Naive thymus-derived CD8-positive, alpha-beta T cell (primary cell): ENCODE measurements at places on chromosomes 11 and 22.

DNA sequence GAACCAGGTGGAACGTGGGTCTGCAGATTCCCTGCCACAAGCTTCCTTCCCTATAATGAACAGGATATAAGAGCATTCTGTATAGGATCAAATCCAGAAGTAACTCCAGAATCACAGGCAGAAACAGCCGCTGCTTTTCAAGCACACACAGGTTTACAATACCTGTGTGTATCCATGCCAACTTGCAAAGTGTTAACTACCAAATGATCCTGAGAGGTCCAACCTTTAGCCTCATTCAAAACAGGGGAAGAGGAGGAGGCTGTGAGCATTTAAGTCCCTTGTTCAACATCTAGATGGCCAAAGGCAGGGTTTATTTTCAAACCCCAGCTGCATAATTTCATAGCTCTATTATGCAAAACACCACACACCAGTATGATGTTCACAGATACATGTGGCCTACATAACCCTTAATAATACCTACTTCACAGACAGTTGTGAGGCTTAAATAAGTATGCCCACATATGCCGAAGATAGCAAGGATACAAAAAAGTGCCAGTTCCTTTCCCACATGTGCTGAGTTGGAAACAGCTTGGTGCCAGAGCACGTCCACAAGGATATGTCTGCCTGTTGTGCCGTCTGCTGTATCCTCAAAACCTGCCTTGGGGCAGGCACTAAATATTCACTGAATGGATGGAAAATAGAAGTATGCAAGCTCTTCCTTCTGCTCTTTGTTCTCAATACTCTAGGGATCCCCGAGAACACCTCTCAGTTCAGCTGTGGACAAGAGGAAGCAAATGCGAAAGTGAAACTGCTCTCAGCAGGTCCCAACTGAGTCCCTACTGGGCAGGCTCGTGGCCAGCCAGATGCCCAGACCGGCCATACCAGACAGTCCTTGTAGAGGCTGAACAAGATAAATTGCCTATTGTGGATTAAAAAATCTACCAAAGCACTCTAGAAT, 66.8 kb downstream of the LARGE1 start:
- no peaks in the 10 kb centered on the region for H3K27me3 ChIP-seq
- H3K4me3 ChIP-seq = peak overlapping the region; percentile 87
- H3K36me3 ChIP-seq = no peaks in the 10 kb centered on the region
- H3K27ac ChIP-seq = peak overlapping the region; percentile 74
- DNase-seq = no peak
- H3K4me1 ChIP-seq = peaks cover 20% of the 10 kb centered on the region

- no peaks in the 10 kb centered on the region for H3K36me3 ChIP-seq
- no peaks in the 10 kb centered on the region for H3K27me3 ChIP-seq
- DNase-seq = no peak
Observed at GRCh38 chr22:49999063-49999945, 13.3 kb downstream of the IL17REL start.

DNA sequence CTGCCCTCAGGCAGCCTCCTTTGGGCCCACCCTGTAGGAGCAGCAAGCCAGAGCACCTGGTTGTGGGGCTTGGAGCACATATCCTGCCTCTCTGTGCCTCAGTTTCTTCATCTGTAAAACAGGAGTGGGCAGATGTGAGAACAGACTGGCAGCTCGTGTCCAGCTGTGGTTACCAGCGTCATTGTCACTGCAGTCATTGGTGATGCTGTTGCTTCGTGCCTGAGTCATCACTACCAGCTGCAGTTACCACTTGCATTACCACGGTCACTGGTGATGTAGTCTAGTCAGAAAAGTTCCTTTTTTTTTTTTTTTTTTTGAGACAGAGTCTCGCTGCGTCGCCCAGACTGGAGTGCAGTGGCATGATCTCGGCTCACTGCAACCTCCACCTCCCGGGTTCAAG, 20.4 kb downstream of the RSPH14 start:
- H3K4me1 ChIP-seq = peaks cover 16% of the 10 kb centered on the region
- no peak overlapping the region for H3K27ac ChIP-seq
- no peak overlapping the region for H3K4me3 ChIP-seq
- no peaks in the 10 kb centered on the region for H3K36me3 ChIP-seq
- DNase-seq = no peak

DNA sequence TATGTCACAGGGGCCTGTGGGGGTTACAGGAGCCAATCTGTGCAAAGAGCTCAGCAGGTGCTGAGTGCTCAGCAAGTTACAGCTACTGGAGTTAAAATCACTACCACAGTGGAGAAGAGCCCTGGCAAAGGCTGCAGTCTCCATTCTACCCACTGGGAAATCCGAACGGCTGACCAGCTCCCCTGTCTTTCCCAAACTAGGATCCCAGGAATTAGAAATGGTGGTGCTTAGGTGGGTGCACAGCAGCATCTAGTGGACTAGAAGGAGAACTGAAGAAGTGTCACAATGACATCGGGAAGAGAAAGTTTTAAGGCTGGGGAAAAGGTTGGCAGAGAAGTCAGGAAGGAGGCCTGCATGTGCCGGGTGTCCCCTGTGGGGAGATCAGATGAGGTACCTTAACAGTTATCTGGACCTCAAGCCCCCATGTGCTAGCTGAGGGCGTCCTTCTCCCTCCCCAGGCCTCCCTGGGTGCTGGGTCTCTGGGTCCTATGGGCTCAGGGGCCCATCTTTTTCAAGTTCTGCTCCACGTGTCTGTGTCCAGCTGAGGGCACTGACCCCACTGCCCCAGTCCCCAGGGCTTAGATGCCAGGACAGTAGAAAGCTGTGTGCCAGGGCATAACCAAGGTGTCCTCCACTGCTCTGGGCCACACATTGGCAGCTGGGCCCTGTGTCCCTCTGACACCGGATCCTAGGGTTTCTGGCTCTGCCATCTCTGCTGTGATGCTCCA, 1.9 kb downstream of the PIWIL3 start:
- peaks cover 21% of the 10 kb centered on the region for H3K27me3 ChIP-seq
- H3K36me3 ChIP-seq = no peaks in the 10 kb centered on the region
- no peak overlapping the region for H3K27ac ChIP-seq
- H3K4me1 ChIP-seq = peaks cover 2% of the 10 kb centered on the region
- no peak overlapping the region for H3K4me3 ChIP-seq
- no peak for DNase-seq

DNA sequence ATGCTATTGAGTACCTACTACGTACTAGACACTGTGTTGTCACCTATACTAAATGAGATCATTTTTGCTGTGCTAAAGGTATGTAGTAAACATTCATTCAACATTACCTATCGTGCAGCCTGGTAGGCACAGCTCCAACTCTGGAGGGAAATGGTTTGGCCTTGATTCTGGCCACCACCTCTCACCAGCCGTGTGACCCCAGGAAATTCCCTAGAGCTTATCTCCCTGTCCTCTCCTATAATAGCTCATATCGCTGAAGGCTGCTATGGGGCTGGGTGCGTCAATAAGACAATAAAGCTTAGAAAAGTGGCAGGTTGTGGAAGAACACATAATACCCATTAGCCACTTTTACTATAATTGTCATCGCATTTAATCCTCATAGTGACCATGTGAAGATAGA, 107.5 kb downstream of the MYO18B start:
- no peak for DNase-seq
- no peaks in the 10 kb centered on the region for H3K4me1 ChIP-seq
- peaks cover 5% of the 10 kb centered on the region for H3K27me3 ChIP-seq
- H3K4me3 ChIP-seq = no peak overlapping the region
- no peak overlapping the region for H3K27ac ChIP-seq
- H3K36me3 ChIP-seq = no peaks in the 10 kb centered on the region

DNA sequence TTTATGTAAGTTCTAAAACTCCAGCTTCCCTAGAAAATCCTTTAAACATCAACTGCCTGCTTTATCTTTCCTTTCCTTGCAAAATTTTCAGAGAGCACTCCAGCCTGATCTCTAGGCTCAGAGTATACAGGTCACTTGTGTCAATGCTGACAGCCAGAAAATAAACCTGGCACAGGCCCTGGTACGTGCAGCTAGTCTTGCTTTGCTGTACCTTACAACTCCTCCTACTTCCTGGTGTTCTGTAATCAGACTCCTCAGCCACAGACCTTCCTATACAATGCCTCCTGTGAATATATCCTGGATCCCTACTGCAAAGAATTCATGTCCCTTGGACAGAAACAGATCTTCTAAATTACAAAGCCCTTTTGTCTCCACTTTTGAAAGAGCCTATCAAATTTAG, 24.2 kb upstream of the TMEM123 start:
- H3K27ac ChIP-seq = peak overlapping the region; percentile 96
- peaks cover 69% of the 10 kb centered on the region for H3K4me1 ChIP-seq
- H3K27me3 ChIP-seq = no peaks in the 10 kb centered on the region
- H3K4me3 ChIP-seq = peak overlapping the region; percentile 62
- DNase-seq = no peak

- H3K4me3 ChIP-seq = no peak overlapping the region
- H3K4me1 ChIP-seq = no peaks in the 10 kb centered on the region
- H3K36me3 ChIP-seq = no peaks in the 10 kb centered on the region
- H3K27ac ChIP-seq = no peak overlapping the region
- H3K27me3 ChIP-seq = no peaks in the 10 kb centered on the region
Observed at GRCh38 chr11:70619591-70619990, 221.3 kb downstream of the CTTN start.

- H3K27ac ChIP-seq = no peak overlapping the region
- H3K4me3 ChIP-seq = no peak overlapping the region
Observed at GRCh38 chr22:32661296-32661695, 140.2 kb upstream of the TIMP3 start.

GRCh38 chr11:1834062-1834610, 654 bp upstream of the SYT8 start:
- peaks cover 2% of the 10 kb centered on the region for H3K4me1 ChIP-seq
- H3K27ac ChIP-seq = no peak overlapping the region
- no peaks in the 10 kb centered on the region for H3K36me3 ChIP-seq
- H3K4me3 ChIP-seq = no peak overlapping the region
- H3K27me3 ChIP-seq = no peaks in the 10 kb centered on the region
- peak; percentile 1 for DNase-seq

DNA sequence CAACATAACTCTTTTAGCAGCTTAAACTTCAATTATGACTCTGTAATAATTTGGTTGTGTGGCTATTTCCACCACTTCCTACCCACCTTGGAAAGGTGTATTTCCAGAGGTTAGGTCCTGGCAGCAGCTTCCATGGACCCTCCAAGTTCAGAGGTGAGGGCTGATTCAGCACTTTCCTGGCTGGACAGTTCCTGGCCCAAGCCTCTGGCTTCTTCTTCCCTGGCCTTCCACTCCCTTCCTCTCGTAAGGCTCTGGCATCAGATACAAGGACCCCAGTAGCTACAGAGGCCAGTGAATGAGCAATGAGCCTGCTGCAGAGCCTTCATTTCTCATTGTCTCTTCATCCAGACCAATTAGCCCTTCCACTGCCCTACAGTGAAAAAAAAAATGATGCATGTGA, 98.1 kb upstream of the KIRREL3 start:
- H3K36me3 ChIP-seq = no peaks in the 10 kb centered on the region
- H3K4me3 ChIP-seq = no peak overlapping the region
- DNase-seq = no peak
- no peak overlapping the region for H3K27ac ChIP-seq
- H3K4me1 ChIP-seq = no peaks in the 10 kb centered on the region

- H3K27ac ChIP-seq = no peak overlapping the region
- no peaks in the 10 kb centered on the region for H3K36me3 ChIP-seq
- H3K4me1 ChIP-seq = no peaks in the 10 kb centered on the region
Observed at GRCh38 chr11:86571273-86571948, 101.0 kb downstream of the ME3 start.

DNA sequence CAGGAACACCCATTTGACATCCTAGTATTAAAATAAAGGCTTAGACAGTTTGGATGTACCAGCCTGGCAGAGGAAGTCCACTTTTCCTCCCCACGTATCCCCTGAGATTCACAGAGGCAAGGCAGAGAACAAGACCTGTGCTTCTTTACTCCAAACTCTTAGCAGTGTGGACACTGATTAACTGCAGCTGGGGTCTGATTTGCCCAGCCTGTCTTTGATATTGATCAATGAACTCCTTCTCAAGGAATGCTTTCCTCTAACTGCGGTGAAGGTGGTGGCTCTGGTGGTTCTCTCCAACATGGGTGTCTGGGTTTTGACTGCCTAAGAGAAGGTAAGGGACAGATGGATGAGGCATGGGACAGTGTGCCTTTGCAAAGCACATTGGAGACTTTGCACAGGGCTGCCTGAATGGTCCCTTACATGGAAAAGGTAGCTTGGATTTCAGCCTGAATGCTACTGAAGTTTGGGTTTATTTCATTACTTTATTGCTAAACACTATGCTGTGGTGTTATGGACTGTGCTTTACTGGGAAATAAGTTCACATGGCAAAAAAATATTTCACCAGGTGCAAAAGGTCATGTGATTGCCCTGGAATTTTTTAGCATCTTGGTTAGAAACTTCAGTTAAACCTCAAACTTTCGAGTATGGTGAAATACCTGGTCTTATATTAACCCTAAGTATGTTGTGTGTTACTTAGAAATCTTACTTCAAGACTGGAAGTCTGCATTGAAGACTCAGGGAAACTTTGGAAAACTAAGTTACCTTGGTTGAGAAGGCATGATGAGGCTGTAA, 1.8 kb downstream of the GAS2 start:
- H3K27ac ChIP-seq = no peak overlapping the region
- H3K27me3 ChIP-seq = peaks cover 34% of the 10 kb centered on the region

DNA sequence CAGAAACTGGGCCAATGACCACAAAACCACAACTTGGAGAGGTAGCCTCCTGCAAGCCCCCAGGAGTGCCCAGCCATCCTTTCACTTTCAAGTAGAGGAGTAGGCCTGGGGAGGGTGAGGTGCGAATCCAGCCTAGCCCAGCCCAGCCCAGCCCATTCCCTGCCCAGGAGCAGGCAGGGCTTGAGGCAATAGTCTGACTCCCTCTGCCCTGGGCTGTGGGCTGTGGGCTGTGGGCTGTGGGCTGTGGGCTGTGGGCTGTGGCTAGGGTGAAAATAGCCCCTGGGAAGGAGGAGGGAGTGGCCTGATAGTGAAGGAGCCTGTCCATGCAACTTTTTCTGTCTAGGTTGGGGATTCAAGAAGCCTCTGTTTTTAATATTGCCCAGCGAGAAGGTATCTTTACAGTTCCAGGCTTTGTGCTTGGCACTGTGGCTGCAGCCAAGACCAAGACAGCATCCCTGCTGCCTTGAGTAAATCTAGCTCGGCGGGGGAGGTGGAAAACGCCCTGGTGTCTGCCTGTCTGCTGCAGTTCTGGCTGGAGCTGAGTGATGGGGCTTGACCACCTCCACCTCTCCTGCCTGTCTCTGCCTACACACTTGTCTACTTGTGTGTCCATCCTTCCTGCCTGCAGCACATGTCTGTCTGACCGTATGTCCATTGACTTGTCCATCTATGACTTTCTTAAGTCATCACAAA, 40.7 kb downstream of the LMO1 start:
- H3K4me1 ChIP-seq = peaks cover 2% of the 10 kb centered on the region
- DNase-seq = no peak
- H3K27me3 ChIP-seq = peaks cover 4% of the 10 kb centered on the region
- no peak overlapping the region for H3K27ac ChIP-seq
- no peaks in the 10 kb centered on the region for H3K36me3 ChIP-seq
- no peak overlapping the region for H3K4me3 ChIP-seq
